Vein endothelial cell (primary cell): ENCODE measurements at places on chromosomes 11 and 22. TPM values are rescaled to one million over a fixed set of nuclear protein-coding genes. Genes with fewer than 3 reads are reported as not detected.

RCOR2 gene
- 0.29 and 0.98 TPM in 2 replicates for total RNA-seq

TTLL1 gene
- 9.8 and 12.7 TPM in 2 replicates for total RNA-seq

SLC22A6 gene
- not detected in 2 replicates for total RNA-seq

TYMP gene
- total RNA-seq = 5.5 and 9.5 TPM in 2 replicates

TCN2 gene
- 58.1 and 70.2 TPM in 2 replicates for total RNA-seq

CARNS1 gene
- total RNA-seq = 0.19 and 0.33 TPM in 2 replicates

MMP12 gene
- total RNA-seq = not detected in 2 replicates

SLCO2B1 gene
- 0.57 and 0.65 TPM in 2 replicates for total RNA-seq

TPH1 gene
- total RNA-seq = 0.10 and 0.33 TPM in 2 replicates

OR5B21 gene
- not detected in 2 replicates for total RNA-seq

PVALB gene
- total RNA-seq = not detected in 2 replicates

PDE2A gene
- total RNA-seq = 93.7 and 104 TPM in 2 replicates

MEI1 gene
- total RNA-seq = 0.96 and 2.6 TPM in 2 replicates

RASSF10 gene
- 0.67 and 12.1 TPM in 2 replicates for total RNA-seq

FBLN1 gene
- total RNA-seq = 0.29 and 0.65 TPM in 2 replicates

CCDC87 gene
- total RNA-seq = 0.65 and 0.67 TPM in 2 replicates

KLHL35 gene
- total RNA-seq = 2.0 and 3.9 TPM in 2 replicates

ADM2 gene
- total RNA-seq = 0.48 and 0.65 TPM in 2 replicates

MYEOV gene
- 0.33 and 1.5 TPM in 2 replicates for total RNA-seq

PKDREJ gene
- not detected in 2 replicates for total RNA-seq

NNMT gene
- 153 and 330 TPM in 2 replicates for total RNA-seq

BTBD18 gene
- not detected in 2 replicates for total RNA-seq

PHOX2A gene
- total RNA-seq = not detected in 2 replicates

DBX1 gene
- not detected in 2 replicates for total RNA-seq

ABCC8 gene
- total RNA-seq = not detected in 2 replicates

FIBIN gene
- not detected in 2 replicates for total RNA-seq

CD3D gene
- not detected in 2 replicates for total RNA-seq

PAX6 gene
- total RNA-seq = under 0.01 TPM in 1 of 2 replicates, not detected in the other

NUP50 gene
- total RNA-seq = 54.5 and 86.7 TPM in 2 replicates

TMEM135 gene
- total RNA-seq = 18.6 and 25.0 TPM in 2 replicates

LRRC4C gene
- total RNA-seq = not detected in 2 replicates

DEFB131B gene
- not detected in 2 replicates for total RNA-seq

BTG4 gene
- total RNA-seq = not detected in 2 replicates

KCNK4 gene
- 0.10 TPM in 1 of 2 replicates, not detected in the other for total RNA-seq

STARD10 gene
- 20.7 and 41.2 TPM in 2 replicates for total RNA-seq

DNAJB7 gene
- total RNA-seq = under 0.01 TPM in 1 of 2 replicates, not detected in the other

PIWIL4 gene
- total RNA-seq = 0.57 and 0.65 TPM in 2 replicates
